NCI-H2081 treated with DMSO at 0.1 percent for 48 hours (cell line): ENCODE measurements at places on chromosomes 16 and 17.

GRCh38 chr16:67657751-67658518 is 2.1 kb downstream of the ACD start:
- DNase-seq, result no peak

DNA sequence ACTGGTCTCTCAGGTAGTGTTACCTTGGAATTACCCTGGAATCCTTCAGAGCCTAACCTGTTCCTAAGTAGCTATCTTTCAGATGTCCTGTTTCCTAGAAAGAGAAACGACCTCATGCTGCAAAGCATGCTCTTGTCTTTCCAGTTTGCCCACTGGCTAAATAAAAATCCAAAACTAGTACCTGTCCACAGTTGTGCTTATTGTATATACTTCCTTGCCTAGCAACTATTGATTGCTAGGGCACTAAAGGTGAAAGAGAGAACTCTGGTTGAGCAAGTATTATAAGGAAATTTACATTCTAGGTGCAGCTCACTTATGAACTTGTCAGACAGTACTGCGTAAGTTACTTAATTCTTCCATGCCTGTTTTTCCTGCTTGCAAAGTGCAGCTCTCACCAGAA is 38.5 kb downstream of the LIG3 start:
- no peak for DNase-seq

DNA sequence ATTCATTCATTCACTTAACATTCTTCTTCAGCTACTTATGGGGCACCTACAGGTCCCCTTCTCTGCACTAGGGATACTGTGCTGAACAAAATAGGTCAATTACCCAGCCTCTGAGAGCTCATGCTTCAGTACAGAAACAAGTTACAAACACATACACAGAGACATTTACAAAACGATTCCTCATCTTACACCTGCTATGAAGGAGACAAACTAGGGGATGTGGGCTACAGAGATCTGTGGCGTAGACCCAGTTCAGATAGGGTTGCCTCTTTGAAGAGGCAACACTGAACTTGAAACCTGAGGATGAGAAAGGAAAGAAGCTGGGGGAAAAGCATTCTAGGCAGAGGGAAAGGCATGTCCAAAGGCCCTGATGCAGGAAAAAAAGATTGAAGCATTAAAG is 5.2 kb downstream of the IL21R start:
- no peak for DNase-seq

DNA sequence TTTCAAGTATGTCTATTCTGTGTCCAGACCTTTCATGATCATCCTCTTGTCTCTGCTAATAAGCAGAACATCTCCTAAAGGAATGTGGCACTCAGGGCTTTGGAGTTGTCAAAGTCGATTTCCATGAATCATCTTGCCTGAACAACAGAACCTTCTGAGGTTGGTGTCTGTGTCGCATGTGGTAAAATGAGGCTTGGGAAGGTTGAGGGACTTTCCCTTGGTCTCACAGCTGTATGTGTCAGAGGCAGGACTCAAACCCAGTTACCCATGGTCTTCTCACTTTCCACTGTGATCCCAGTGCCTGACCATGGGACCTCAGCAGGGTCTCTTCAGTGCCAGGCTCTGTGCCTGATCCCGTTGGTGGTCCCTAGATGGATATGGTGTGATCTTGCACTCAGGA is 4.2 kb upstream of the GPRC5B start:
- DNase-seq, result no peak

- no peak for DNase-seq
Measured at GRCh38 chr16:58940609-58941008, 206.5 kb upstream of the GOT2 start.

- peak; percentile 42 for DNase-seq
Measured at GRCh38 chr17:37488607-37489196, 989 bp upstream of the DUSP14 start.
